Hematopoietic multipotent progenitor cell treated with erythropoietin and hydrocortisone succinate and interleukin-3 and kit ligand, for 6 days (in vitro differentiated cells): ENCODE measurements at places on chromosomes 12 and 14.

GRCh38 chr12:56198836-56199235 is 9.6 kb upstream of the SMARCC2 start:
- no peak for DNase-seq

DNA sequence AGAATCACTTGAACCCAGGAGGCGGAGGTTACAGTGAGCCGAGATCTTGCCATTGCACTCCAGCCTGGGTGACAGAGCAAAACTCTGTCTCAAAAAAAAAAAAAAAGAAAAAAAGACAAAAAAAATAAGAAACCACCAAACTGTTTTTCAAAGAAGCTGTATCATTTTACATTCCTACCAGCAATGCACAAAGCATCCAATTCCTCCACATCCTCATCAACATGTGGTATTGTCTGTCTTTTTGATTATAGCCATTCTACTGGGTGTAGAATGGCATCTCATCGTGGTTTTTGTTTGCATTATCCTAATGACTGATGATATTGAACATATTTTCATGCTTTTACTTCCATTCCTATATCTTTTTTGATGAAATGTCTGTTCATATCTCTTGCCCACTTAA is 36.2 kb upstream of the GNG2 start:
- no peak for DNase-seq

DNA sequence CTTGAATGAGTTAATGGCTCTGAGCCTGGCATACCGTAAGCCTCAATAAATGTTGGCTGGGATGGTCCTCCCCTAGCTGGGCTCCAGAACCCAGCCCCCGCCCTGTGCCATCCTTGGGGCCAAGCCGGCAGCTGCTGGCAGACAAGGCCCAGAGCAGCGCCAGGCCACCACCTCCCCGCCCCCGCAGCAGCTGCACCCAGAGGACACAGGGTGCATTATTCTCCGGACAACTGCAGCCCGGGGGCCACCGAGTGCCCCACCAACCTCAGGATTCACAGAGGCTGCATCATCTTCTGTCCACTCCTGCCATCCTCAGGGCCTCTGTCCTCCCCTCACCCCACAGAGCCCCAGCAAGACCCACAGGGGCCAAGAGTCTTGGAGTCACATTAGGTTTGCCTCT is 92.7 kb downstream of the NCOR2 start:
- no peak for DNase-seq

- DNase-seq, result no peak
These were observed 46.3 kb upstream of the ATXN7L3B start for GRCh38 chr12:74491374-74491773.

GRCh38 chr12:112219195-112219594 is 93.8 kb downstream of the TRAFD1 start:
- DNase-seq, result no peak

DNA sequence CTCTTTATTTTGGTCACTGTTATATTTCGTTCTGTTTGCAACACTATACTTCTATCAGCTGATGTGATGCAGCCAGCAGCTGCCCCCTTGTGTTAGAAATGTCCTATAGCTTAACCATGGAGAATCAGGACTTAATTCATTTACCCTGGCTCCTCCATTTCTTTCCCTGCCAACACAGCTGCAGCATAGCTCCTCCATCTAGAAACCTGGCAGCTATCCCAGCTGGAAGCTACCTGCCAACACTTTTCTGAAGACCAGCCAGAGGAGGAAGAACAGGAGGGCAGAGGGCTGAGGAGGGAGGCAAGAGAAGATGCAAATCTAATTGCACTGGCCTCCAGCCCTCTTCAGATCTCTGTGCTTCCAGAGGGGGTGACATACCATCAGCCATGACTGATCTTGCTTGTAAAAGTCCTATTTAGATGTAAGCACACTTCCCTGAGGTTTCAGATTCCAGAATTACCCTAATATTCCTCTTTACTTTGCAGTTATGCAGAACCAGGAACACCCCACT is 156.8 kb upstream of the TMEM260 start:
- DNase-seq, result peak; percentile 65

GRCh38 chr12:3200032-3200617 is 122.9 kb downstream of the TSPAN9 start:
- DNase-seq, result peak; percentile 39

DNA sequence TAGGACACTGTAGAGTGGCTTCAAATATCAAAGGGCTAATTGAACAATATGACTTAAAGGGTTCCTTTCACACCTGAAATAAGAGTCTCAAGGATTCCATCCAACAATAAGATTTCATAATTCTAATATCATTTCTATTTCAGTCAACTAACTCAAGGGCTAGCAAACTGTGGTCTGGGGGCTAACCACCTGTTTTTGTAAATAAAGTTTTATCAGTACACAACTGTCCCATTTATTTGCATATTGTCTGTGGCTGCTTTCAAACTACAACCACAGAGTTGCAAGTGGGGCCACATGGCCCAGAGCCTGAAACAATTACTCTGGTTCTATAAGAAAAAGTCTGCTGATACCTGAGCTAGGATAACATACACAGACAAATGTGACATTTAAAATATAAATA is 29.1 kb downstream of the MED13L start:
- no peak for DNase-seq

DNA sequence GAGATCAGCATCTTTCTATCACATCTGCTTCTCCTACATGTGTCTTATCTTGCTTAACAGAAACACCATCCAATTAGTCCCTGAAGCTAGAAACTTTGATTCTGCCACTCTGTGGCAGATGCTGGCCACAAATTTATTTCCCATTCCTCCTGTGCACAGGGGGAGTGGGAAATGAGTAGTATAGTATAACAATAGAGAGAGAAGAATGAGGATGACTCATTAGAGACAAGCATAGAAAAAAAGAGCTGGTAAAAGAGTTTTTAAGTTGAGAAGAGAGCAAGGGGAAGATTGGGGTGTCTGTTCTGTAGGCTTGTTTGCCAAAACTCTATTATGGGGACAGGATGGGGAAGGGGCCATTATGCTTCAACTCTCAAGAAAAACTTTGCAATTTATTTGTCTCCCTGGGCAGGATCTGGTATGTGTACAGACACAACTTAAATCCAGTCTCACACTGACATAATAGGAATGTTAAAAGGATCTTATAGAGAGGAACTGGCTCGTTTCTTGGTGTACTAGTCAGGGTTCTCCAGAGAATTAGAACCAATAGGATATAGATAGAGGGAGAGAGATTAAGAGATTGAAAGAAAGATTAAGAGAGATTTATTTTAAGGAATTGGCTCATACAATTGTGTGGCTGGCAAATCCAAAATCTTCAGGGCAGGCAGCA is 142.6 kb upstream of the CPSF6 start:
- no peak for DNase-seq

GRCh38 chr12:124802361-124802760 is 61.3 kb downstream of the SCARB1 start:
- DNase-seq, result no peak

GRCh38 chr12:67795236-67795635 is 146.7 kb downstream of the DYRK2 start:
- DNase-seq, result no peak

DNA sequence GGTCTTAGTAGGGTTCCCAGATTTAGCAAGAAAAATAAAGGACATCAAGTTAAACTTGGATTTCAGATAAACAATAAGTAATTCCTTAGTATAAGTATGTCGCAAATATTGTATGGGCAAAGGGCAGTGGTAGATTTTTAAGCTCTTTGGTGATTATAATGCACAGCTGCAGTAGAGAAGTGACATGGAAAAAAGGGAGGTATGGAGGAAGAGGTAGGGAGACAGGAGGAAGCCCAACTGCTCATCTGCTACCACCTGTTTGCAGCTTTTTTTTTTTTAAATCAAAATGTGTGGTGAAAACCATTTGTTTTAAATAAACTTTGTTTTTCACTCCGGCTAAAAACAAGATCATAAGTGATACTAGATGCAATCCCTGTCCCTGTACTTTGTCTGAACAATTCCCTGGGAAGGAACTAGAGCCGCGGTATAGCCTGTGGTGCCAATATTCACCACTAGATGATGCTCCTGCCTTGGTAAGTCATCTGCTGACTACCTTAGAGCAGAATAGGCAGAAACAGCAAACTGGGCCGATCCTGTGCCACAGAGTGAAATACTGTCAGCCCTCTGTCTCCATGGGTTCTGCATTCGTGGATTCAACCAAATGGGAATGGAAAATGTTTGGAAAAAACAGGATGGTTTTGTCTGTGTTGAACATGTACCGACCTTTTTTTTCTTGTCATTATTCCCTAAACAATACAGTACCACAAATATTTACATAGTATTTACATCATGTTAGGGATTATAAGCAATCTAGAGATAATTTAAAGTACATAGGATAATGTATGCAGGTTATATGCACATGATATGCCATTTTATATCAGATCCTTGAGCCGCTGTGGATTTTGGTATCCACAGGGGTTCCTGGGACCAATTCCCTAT is 62.4 kb upstream of the PLBD1 start:
- peak; percentile 83 for DNase-seq

DNA sequence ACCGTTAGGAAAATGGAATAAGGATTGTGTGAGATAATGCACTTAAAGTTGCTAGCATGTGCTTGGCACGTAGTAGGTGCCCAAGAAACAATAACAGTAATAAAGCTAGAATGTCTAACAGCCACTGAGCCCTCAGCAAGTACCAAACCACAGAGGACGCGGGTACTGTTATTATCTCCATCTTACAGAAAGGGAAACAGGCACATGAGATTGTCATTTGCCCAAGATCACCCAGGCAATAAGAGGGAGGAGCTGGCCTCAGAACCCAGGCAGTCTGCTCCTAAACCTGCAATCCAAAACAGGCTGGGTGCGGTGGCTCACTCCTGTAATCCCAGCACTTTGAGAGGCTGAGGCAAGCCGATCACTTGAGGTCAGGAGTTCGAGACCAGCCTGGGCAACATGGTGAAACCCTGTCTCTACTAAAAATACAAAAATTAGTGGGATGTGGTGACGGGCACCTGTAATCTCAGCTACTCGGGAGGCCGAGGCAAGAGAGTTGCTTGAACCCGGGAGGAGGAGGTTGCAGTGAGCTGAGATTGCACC is 5.1 kb upstream of the SDS start:
- DNase-seq, result peak; percentile 70

GRCh38 chr12:3592856-3593625 is 102.0 kb downstream of the PRMT8 start:
- no peak for DNase-seq

- no peak for DNase-seq
These were observed 27.3 kb upstream of the KLRF1 start for GRCh38 chr12:9799961-9800360.

DNA sequence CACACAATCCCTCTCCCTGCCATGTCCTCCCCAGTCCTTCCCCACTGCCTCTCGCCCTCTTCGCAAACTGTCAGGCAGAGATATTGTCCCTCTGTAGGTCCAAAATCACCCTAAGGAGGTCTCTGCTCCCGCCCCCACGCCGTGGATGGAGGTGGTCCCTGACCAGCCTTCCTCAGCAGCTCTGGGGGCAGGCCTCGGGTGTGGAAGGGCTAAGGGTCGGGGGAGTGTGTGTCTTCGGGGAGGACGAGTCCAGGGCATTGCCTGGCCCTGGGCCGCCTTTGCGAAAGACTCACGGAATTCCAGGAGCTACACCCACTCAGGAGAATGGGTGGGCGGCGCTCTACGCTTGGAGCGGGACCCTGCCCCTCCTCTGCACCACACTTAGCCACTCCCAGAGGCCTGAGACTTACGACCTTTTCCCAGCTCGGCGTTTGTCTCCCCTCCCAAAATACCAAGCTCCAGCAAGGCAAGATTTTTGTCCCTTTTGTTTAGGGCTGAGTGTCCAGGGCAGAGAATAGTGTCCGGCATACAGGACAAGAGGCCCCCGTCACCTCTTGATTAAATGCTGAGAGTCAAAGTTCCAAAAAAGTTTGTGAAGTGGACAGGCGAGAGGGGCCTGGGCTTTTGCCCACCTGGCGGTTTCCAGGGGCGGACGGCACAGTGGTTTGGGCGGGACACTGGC is 881 bp downstream of the PYGL start:
- DNase-seq, result peak; percentile 44

DNA sequence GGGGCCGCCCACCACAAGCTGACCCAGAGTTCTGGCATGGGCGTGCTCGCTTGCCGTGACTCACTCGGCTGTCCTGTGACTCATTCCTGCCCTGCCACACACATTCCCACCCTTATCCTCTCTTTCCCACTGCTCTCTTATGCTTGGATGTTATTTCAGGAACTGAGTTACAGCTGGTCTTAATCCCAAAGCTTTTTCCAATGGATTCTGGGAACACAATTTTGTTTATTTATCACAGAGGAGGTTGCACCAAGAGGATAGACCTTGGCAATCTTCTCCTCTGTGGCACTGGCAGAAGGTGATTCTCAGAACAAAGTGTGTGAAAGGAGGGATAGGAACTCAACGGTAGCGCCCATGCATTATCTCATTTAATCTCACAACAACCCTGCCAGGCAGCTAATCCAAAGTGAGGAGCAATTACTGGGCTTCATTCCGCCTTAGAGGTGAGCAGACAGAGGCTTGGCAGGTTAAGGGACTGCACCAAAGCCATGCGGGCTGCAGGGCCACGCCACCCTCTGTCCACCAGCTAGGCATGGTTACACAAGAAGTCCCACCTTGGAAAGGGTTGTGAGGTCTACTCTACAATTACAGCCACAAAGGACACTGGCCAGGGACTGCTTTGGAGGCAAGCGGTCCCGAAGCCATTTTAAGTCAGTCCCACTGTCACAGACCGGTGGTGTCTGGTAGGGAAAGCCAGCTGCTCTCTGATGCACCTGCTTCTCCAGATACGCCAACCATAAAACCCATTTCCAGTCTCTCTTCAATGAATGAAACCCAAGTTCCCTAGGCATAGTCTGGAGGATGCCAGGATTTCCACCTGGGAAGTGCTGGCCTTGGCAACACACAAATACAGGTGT is 32.9 kb downstream of the SYNE3 start:
- DNase-seq, result no peak

DNA sequence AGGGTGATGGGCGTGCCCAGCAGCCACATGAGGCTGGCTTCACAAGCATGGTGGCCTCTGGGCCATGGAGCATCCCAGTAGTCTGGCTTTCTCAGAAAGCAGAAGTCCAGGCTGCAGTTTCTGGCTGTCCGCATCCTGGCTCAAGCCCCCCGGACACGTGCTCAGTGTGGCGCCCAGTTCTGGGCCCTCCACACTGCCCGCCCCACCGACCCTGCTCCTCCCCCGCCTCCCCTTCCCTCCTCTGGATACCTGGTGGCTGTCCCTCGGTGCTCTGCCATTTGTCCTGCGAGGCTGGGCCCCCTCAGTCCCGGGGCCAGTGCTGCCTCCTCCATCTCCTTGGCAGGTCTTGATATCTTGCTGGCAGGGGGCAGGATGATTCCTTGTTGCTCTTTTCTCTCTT is 31.6 kb downstream of the LRCOL1 start:
- no peak for DNase-seq

GRCh38 chr14:29348504-29348903 is 579.1 kb downstream of the PRKD1 start:
- DNase-seq, result no peak

GRCh38 chr12:95277139-95277538 is 59.5 kb downstream of the VEZT start:
- DNase-seq, result no peak

DNA sequence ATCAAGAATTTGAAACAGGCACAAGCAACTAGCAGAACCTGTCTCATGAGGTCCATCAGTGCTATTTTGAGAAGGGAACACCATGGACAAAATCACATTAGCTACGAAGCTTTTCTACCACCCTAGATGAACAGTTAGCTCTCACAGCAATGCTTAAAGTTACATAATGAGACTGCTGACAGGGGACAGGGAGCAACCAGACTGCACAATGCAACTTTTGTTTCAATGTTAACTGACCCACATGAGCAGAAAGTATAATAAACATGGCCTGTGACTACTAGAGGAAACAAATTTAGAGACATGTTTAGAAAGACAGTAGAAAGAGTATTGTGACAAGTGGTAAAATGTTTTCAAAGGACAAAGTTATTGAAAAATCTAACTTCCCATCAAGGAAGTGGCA is 282.8 kb downstream of the CEP128 start:
- DNase-seq, result no peak

GRCh38 chr12:30200864-30201263 is 417.1 kb upstream of the TMTC1 start:
- DNase-seq, result no peak
